ENCODE measurements at places on chromosomes 1 and 21.
A peak's percentile ranks its signal among the peaks of the same experiment; 100 is the strongest.

DNA sequence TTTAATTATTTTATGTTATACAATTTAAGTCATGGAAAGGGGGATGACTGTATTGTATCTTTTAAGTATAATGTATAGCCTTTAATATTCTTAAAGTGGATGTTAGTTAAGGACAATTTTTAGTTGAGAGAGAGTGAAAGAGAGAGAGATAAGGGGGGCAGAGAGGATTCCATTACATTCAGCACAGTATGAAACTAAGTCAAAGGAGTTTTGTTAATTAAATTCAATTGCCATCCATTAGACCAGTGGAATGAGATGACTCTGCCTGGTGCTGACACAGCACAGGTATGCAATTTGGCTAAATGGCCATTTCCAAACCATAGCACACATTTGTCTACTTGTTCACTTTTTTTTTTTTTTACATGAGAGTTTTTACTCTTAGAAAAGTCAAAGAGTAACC lies 27.5 kb downstream of the NFIA start:
- DNase-seq: no peak

DNA sequence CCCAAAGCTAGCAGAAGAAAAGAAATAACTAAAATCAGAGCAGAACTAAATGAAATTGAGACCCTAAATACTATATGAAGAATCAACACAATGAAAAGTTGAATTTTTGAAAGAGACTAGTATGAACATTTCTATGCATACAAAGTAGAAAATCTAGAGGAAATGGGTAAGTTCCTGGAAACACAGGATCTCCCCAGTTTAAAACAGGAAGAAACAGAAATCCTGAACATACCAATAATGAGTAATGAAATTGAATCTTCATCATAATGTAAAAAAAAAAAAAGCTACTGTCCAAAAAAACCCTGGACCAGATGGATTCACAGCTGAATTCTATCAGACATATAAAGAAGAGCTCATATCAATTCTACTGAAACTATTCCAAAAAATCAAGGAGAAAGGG lies 233.5 kb downstream of the PLPP3 start:
- DNase-seq: no peak

DNA sequence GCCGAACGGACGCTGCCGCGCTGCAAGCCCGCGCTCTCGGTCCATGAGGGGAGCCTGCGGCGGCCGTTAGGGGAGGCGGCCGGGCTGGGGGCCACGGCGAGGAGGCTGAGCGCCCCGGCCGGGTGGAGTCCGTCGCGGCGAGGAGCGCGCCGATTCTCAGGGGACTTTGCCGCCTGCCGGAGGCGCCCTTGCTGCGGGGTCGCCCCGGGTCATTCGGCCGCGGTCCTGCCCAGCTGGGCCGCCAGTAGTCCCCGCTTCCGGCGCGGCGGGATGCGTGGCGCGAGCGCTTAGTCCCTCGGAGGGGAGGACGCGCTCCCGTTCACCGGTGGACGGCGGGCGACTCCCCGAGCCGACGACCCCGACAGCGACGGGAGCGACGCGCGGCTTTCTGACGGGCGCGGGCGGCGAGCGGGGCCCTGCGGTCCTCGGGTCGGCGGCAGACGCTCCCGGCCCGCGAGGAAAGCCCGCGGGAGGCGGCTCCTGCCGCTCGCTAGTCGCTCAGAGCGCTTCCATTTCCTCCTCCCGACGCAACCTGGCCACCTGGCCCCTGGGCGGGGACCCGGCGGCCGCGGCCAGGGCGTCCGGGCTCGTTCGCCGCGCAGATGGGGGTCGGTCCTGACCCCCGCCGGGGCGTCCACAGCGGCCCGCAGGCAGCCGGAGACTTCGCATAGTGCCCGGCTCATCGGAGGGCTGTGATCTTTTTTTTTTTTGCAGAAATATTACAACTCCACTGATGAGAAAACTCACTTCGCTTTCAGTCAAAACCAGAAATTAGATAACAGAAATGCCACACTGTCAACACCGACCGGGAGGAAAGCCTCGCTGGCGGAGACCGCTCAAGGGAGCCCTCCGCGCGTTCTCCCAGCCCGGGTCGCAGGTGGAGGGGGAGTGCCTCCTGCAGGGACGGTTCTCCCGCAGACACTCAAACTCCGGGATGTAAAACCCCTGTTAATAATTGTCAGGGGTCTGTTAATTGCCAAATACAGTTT lies 641 bp upstream of the ZBTB21 start:
- DNase-seq: peak; percentile 6

GRCh38 chr1:18340158-18340764 lies 140.5 kb upstream of the KLHDC7A start:
- DNase-seq: no peak

DNA sequence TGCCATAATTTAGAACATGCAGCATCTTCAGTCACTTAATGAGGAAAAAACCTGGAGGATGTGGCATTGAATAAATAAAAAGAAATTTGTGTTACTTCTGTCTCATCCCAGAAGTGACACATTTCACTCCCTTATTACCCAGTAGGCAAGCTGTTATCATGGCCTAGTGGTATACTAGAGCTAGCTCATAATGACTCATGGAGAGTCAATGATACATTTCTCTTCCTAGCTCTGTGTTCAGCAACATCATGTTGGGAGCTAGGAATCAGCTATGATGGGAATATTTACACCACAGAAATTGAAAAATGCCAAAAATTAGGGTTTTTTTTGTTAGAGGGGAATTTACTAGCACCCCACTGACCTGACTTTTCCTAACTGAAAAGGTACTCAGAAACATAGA lies 182.7 kb downstream of the HMCN1 start:
- DNase-seq: no peak

- DNase-seq: no peak
Measured at GRCh38 chr1:106564192-106564591, 492.3 kb upstream of the PRMT6 start.

GRCh38 chr1:23768733-23769132 lies 9.5 kb upstream of the PITHD1 start:
- DNase-seq: no peak

- DNase-seq: no peak
Measured at GRCh38 chr1:86687595-86687994, 16.8 kb upstream of the SH3GLB1 start.

GRCh38 chr21:25721987-25722386 lies 12.7 kb downstream of the ATP5PF start:
- no peak for DNase-seq

GRCh38 chr1:32066489-32066873 lies 6.3 kb upstream of the TMEM39B start:
- no peak for DNase-seq

- DNase-seq: no peak
Measured at GRCh38 chr1:116765962-116766361, 11.7 kb downstream of the CD2 start.
